Stimulated activated CD8-positive, alpha-beta memory T cell treated with anti-CD3 and anti-CD28 coated beads, Interleukin-7, amount 100 ng/mL, for 1 hour (primary cell): ENCODE measurements at places on chromosomes 3 and 15.

- DNase-seq = no peak
Observed at GRCh38 chr3:107966276-107966675, 124.6 kb downstream of the CD47 start.

- DNase-seq = no peak
Observed at GRCh38 chr15:47688573-47689086, 28.7 kb upstream of the SEMA6D start.

DNA sequence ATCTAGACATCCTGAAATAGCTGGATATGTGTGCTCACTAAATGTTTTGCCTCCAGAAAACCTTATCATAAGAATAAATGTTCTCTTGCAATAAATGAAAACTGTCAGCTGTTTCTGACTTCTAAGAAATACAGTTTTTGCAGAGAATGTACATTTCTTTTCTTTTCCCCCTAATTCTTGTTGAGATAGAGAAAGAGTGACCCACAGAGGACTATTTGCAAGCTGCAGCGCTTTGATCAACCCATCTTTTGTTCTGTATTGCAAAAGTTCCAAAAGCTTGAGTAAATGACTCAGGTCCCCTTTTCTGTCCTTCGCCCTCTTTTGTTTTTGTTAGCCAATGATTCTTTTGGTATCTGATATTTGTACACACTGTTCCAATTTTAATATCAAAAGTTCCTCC lies 141.9 kb downstream of the BBX start:
- no peak for DNase-seq

- DNase-seq = no peak
Observed at GRCh38 chr15:54840621-54841398, 355.9 kb downstream of the RSL24D1 start.

DNA sequence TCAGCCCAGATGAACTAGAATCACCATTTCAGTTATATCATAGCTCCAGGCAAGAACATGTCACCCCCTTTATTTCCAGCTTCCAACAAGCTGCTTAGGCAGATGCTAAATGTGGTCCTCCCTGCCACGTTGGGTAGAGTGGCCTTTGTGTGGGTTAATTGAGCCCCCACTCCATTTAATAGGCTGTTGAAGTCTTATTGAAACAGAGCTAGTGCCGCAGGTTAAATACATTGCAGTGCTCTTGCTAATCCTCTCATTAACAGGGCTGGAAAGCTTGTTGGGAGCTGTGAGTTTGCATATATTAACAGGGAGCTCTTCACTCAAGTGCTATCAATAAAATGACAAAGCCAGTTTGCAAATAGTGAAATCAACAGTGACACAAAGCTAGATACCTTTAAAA lies 248.4 kb upstream of the CMC1 start:
- DNase-seq = no peak

GRCh38 chr3:172324611-172325203 lies 123.5 kb downstream of the GHSR start:
- DNase-seq = no peak

DNA sequence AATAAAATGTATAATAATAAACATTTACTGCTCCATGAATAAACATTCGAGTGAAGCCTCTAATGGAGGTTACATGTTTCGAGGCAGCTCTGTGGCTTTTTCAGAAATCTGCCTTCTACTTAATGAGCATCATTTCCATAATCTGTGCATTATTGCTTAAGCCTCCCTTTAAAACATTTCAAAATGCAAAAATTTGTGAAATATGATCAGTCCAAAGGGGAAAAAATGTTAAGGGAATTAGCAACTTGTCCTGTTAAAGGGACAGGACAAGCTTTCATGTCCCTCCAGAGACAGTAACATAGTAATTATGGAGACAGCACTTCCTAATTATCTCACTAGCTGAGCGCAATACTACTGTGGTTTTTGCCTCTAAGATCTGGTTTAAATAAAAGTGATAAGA lies 886.6 kb upstream of the CFAP20DC start:
- no peak for DNase-seq

DNA sequence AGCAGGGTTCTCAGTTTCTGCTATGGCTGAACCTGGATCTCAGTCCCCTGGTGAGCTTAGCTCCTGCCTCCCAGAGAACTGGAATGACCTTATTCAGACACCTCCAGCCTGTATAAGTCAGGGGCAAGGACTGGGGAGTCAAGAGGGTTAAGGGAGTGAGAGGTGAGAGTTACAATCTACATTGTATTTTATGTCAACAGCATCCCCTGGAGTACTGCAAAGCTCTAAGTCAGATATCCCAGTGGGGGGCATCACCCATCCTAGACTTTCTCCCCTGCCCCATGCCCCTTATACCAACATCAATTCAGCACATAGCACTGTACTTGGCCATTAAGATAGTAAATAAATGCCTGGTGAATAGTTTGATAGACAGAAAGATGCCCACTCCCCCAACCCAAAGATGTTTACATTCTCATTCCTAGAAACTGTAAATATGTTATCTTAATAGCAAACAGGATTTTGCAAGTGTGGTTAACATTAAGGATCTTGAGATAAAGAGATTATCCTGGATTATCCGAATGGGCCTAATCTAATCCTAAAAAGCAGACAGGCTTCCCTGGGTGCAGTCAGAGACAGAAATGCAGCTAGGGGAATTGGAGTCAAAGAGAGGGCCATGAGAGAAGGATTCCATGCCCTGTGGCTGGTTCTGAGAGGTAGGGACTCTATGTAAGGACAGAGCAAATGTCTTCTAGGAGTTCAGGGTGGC lies 132.3 kb upstream of the RASGRP1 start:
- DNase-seq = no peak

GRCh38 chr15:58487041-58487723 lies 55.4 kb downstream of the LIPC start:
- no peak for DNase-seq

GRCh38 chr3:134594331-134594741 lies 56.5 kb downstream of the KY start:
- DNase-seq = no peak

- no peak for DNase-seq
Observed at GRCh38 chr3:139202226-139202958, 141.4 kb upstream of the MRPS22 start.

DNA sequence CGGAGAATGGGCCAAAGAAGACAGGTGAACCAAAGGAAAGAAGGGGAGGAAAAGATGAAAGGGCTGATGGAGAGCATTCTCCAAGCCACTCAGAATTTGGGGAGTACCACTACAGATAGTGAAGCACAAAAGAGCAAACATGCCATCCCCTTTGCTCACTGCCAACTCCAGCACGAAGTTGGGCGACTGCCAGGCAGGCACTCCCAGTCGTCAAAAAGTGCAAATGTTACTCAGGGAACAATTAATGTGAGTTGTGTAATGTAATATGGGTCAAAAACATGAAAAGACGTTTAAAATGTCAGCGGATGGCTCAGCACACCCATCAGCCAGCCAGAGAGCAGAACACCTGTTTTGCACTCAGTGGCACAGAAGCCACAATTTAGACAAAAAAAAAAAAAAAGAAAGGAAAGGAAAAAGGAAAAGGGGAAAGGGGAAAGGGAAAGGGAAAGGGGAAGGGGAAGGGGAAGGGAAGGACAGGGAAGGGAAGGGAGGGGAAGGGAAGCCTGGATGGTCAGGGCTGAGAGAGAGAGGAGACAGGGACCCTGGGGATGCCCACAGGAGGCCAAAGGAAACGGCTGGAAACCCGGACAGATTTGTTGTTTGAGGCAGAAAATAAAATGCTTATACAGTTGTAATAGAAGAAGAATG lies 82.7 kb downstream of the COL8A1 start:
- no peak for DNase-seq

GRCh38 chr15:36109943-36110658 lies 469.3 kb upstream of the CDIN1 start:
- DNase-seq = no peak

DNA sequence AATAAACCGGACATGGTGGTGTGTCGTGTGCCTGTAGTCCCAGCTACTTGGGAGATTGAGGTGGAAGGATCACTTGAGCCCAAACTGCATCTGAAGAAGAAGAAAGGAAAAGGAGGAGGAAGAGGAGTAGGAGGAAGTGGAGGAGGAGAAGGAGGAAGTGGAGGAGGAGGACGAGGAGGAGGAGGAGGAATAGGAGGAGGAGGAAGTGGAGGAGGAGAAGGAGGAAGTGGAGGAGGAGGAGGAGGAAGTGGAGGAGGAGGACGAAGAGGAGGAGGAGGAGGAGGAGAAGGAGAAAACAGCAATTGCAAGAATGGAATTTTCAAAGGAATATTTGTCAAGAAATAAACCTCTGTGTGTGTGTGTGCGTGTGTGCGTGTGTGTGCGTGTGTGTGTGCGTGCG lies 528.6 kb downstream of the CADM2 start:
- no peak for DNase-seq

DNA sequence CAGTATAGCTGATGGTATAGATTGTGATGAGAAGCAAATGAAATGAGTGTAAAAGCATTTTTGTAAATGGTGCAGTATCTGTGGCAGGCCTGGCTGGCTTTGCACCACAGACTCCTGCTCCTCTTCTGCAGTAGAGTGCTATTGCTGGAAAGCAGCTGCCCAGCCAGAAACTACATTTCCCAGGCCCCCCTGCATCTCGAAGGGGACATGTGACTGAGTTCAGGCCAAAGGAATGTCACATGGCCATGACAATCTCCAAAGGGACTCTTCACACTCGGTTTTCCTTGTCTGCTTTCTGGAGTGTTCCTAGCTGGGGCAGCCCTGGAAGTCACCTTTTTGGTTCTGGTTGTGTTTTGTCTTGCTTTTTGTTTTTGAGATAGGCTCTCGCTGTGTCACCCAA lies 277.1 kb downstream of the SUCLG2 start:
- DNase-seq = no peak

DNA sequence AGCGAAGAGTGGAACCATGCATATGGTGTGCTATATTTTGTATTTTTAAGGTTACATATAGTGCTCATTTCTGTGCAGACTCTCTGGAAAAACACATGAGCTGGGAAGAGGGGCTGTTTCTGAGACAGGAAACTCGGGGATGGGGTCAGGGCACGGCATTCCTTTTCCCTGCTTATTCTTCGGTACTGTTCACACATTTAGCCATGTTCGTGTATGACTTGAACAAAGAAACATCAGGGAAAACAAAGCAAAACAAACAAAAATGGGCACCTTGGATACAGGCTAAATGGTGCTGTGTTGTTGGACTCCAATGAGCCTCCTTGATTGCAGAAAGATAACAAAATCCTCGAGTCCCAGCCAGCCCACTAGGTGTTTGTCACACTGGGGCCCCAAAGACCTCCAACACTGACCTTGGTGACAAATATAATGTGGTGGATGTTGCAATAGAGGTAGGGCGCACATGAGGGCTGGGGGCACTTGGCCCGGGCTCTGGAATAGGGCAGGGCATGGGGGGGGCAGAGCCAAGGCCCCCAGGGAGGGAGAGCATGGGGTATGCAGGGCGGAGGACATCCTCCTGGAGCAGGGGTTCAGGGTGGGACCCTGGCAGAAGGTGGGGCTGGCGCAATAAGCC lies 19.3 kb downstream of the DNASE1L3 start:
- DNase-seq = no peak

DNA sequence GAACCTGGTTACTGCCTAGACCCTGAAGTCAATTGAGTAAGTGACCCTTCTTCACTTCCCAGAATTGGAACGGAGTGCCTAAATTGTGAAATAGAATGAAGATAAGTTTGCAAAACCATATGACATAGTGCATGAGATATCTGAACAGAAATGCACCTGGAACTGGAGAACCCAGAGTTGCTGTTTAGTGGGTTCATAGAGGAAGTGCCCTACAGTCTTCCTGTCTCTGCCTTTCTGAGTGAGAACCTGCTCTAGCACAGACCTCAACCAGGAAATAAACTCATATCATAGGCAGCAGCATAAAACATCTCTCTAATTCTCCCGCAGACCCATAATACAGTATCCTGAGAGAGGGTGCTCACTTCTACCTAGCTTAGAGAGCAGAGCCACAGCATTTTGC lies 82.9 kb downstream of the EOMES start:
- no peak for DNase-seq

GRCh38 chr3:173983343-173983742 lies 585.8 kb downstream of the NLGN1 start:
- DNase-seq = no peak
